Prostate gland (tissue), 2 donors: ENCODE measurements at places on chromosomes 3 and 15.

GRCh38 chr3:112629425-112629824, 11.5 kb downstream of the CCDC80 start:
- DNase-seq = no peak

DNA sequence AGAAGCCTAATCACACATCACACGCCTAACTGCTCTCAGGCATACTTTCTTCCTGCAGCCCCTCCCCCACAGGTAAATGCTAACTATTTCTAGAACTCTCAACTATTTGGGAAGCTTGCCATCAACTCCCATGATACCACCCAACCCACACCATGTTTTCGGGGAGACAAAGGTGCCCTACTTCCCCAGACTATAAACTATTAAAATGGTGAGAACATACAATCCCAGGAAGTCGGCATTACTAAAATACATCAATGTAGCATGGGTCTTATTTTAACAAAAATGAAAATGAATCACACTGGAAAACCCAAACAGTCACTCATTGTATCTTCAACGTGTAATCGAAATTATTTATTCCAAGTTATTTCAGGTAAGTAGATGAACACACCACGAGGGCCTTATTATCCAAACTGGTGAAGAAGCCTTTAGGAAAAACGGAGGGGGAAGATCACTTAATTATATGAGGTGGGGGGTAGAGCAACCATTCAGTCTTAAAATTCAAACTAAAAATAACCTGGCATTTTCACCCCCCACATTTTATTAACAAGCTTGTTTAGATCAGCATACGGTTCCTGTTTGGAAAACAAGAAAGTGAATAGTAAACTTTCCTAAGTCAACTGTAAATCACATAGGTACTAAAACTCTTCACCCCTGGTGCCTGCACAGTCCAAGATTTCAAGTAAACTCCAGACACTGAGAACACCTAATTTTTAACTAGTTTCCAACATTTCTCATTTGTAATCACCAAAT, 1.9 kb downstream of the TBL1XR1 start:
- DNase-seq = peak; percentile 60

- DNase-seq = no peak
Observed at GRCh38 chr3:9420850-9421549, 23.6 kb downstream of the SETD5 start.

- no peak for DNase-seq
Observed at GRCh38 chr15:59791079-59791478, 102.0 kb upstream of the BNIP2 start.

GRCh38 chr15:100934166-100934565, 15.0 kb downstream of the LRRK1 start:
- DNase-seq = no peak

DNA sequence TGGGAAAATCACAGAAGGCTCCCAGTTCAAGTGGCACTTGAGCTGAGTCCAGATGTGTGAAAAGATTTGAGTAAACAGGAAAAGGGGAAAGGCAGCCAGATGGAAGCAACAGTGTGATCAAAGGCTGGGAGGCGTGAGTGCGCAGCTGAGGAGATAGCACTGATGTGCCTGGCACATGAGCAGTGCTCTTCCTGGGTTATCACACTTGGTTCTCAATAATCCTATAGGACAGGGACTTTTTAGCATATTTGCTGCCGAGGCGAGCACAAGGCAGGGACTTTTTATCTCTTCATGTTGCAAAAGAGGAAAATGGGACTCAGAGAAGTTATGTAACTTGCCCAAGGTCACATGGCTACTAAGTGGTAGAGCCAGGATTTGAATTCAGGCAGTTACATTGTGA, 39.6 kb downstream of the CORO2B start:
- no peak for DNase-seq

DNA sequence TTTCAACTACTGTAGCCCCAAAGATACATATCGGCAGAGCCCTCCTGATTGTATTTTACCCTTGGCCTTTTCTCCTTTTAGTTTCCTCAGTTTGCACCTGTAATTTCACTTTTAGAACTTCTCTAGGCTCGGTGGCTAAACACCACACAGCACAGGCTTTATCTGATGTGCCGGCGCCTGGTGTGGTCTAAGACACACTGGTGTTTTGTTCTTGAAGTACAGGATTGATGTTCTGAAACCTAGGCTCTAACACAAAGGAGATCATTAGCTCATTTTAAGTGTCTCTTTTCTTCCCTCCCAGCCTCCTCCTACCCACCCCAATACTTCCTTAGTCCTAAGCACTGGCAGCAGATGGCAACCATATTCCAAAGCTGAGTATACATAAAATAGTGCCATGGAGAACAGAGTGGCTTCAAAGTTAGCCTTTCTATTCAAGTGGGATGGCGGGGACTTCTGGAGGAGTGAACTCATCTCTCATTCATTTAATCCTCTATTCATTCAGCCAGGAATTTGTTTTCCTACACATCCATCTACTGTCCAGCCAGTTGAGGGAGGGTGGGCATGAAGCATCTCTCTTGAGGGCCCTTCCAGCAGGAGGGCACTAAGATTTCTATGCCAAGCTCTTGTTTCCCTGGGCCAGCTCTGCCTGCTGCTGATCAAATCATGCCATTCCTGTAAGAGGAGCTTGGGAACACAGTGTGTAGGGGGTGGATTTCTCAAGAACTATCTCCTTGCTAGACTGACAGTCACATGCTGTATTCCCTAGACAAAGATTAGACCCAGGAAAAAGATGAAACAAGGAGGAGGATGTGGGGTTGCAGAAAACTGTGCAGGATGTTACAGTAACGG, 71.2 kb downstream of the TIGIT start:
- no peak for DNase-seq

GRCh38 chr15:96585484-96586386, 255.2 kb downstream of the NR2F2 start:
- DNase-seq = no peak

- DNase-seq = no peak
Observed at GRCh38 chr3:188979669-188980310, 192.0 kb upstream of the TPRG1 start.

GRCh38 chr3:190556351-190556750, 42.5 kb downstream of the IL1RAP start:
- DNase-seq = no peak

DNA sequence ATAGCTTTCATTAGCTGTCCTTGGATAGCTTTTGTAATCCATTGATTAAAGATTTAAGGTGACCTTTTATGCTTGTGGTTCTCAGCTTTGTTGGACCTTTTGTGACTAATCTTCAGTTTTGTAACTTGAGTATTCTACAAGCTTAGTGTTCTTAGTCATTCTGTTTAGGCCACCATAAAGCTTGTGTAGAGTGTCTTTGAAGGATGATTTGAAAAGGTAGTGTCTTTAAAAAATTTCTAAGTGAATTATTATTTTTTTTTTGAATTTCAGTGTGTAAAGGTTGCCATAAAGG, 7.5 kb downstream of the MORF4L1 start:
- DNase-seq = no peak

DNA sequence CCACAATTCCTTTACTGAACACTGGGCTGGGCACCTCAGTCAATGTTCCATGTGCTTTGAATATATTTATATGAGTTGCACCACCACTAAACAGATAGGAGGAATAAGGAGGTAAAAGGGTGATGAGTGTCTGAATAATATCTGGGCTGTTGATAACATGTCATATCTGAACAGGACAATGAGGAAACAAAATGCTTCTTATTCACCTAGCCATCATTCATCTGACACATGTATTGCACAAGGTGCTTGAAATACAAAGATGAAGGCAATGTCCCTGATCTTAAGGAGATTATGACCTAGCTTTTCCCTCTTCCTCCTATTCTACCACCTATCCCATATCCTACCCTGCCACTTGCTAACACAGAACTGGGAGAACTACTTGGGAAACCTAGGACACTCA, 8.0 kb upstream of the CERS3 start:
- no peak for DNase-seq

DNA sequence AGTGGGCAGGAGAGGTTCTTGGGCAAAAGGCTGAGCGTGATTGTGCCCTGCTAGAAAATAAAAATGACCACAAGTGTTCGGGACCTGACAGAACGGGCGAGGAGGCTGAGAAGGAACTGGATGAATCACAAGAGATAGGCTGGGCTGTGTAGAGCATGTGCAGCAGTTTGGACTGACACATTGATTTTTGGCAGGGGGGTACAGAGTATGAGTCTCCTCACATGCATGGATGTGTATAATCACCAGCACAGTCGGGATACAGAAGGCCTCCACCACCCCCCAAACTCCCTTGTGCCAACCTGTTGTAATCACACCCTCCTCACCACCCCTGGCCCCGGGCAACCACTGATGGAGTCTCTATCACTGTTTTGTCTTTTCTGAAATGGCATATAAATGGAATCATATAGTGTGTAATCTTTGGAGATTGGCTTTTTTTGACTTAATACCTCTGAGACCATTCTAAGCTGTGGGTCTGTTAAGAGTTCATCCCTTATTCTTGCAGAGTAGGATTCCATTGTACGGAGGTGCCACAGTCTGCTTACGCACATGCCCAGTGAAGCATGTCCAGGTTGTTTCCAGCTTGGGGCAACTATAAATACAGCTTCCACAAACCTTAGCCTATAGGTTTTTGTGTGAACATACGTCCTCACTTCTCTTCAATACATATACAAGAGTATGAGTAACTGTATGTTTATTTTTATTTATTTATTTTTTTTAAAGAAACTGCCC, 438.8 kb downstream of the FOXP1 start:
- no peak for DNase-seq

DNA sequence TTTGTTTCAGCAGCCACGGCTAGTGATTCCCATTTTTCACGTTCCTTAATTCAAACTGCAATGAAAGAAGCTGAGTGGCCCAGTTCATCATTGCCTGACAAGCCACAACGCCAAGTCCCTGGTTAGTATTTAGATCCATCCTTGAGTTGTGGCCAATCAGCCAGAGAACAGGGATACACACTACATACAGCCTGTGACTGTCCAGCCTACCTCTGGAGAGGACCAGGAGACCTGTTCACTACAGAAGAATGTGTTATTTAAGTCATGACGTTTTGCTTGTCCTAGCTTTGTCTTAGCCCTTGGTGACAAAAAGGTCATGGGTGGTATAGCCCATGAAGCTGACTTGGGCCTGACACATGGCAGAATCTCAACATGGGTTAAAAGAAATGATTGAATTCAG, 2.7 kb upstream of the TPM1 start:
- no peak for DNase-seq
